ENCODE measurements at places on chromosomes 6 and 20.

DNA sequence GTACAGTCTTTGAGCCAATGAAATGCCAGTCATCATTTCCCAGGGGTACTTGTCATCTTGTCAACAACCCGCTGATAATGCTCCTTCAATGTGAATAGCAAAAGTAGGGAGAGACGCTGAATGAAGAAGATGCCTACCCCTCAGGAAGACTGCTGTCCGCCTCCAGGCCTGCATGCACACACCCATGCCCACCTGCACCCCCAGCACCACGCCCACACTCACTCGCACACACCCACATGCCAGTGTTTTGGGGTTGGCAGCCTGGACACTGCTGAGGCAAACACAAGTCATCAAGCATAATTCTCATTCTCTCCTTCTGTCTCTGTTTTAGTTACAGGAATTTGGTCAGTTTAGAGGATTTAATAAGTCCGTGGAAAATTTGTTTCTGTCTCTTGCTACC is 63.6 kb downstream of the SYTL3 start:
- no peak for DNase-seq

- DNase-seq = no peak
Measured at GRCh38 chr6:23021487-23021886, 452.1 kb downstream of the HDGFL1 start.

- no peak for DNase-seq
Measured at GRCh38 chr6:56803594-56803993, 151.3 kb upstream of the BEND6 start.

DNA sequence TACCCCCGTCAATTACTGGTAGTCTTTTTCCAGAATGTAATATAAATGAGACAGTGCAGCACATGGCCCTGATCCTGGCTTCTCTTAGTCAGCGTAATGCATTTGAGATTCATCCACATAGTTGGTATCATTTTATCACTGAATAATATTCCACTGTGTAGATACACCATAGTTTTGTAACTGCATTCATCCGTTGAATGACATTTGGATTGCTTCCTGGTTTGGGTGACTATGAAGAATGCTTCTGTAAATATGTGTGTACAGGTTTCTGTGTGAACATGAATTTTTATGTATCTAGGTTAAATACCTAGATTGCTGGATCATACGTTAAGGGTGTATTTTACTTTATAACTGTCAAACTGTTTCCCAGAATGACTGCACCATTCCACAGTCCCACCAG is 62.6 kb upstream of the STMND1 start:
- DNase-seq = no peak

DNA sequence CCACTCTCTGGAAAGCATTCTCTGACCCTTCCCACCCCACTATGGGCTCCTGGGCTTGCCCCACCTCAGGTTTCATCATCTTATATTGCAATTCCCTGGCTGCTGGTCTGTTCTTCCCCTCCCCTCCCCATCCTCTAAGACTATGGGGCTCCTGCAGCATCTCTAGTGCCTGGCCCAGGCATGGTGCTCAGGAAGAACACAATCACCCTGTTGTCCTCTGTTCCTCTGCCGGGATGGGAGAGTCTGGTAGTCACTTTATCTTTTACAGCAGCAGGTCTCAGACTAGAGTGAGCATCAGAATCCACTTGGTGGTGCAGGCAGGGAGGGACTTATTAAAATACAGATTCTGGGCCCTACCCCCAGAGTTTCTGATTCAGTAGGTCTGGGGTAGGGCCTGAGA is 5.0 kb upstream of the LPIN3 start:
- no peak for DNase-seq

DNA sequence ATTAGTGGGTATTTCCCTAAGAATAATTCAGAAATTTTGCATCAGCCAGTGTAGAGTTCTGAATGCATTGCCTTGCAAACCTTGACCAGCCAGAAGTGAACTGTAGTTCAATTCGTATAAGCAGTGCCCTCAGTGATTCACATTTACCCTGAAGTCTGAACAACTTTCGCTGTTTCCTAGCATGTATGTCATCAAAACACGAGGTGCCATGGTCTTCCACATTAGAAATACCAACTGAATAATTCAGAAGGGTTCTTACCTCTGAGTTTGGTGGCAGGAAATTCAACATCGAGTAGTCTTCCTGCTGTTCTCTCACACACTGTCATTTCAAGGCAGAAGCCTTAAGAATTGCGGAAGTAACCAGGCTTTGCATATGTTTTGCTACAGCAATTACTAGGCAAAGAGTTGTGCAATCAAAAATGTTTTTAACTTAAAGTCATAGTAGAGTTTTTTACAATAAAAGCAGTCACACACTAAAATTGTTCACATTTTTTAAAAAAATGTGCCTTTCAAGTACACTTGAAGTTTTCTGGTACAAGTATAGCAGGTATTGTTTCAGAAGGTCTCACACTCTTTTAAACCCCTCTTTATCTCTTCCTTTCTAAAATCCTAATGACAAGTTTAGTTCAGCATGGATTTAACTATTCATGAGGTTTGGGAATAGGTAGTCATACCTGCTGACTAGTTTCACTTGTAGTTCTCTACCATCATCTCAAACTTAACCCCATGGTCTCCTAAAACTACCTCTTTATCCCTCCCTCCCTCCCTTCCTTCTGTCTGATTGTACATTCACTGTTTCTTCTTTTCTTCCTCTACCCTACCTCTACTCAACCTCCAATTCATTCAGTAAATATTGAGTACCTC is 118.3 kb downstream of the STXBP5 start:
- peak; percentile 51 for DNase-seq

DNA sequence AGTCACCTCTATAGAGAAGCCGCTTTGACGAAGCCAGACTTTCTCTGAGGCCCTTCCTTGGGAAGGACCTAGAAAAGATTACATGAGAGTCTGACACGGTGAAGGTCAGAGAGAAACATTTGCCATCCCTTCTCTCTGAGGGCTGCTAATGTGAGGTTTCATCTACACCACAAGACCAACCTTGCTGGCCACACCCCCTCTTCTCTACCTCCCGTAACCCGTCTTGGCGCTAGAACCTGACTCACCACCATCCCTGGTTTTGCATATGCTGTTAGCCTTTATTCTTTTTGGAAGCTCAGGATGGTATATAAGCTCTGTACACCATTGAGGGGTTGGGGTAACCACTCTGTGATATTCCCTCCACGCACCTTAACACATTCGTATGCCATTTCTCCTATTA is 63.6 kb downstream of the FOXF2 start:
- no peak for DNase-seq

- no peak for DNase-seq
Measured at GRCh38 chr6:118559659-118560058, 11.6 kb downstream of the PLN start.

DNA sequence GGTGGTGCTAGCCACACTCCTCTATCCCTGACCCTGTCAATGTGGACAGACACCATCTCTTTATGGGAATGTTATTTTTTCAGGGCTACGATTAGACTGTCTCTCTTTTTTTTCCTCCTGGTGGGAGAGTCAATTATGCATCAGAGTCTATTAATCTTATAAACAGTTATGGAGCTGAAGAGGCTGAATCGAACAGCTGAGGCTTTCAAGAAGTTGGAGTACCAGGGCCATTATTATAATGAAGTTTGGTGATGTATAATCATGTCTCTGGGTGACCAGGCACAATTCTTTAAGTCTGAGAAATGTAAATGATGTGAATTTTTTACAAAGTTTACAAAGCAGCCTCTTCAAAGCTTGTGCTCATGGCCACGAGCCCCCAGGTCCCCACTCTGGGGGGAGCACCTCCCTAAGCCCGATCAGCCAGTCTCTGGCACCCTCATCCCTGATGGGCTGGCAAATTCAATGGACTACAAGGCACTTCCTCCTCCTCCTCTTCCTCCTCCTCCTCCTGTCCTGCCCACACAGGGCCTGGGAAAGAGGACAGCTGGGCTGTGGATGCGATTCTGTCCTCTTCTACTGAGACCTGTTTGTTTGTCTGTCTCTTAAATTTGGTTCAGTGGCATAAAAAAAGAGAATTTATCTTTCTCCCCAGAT is 43.9 kb upstream of the QKI start:
- DNase-seq = no peak

GRCh38 chr6:117558818-117559217 is 43.5 kb downstream of the GOPC start:
- no peak for DNase-seq

GRCh38 chr6:116983375-116983774 is 106.3 kb downstream of the RFX6 start:
- no peak for DNase-seq

DNA sequence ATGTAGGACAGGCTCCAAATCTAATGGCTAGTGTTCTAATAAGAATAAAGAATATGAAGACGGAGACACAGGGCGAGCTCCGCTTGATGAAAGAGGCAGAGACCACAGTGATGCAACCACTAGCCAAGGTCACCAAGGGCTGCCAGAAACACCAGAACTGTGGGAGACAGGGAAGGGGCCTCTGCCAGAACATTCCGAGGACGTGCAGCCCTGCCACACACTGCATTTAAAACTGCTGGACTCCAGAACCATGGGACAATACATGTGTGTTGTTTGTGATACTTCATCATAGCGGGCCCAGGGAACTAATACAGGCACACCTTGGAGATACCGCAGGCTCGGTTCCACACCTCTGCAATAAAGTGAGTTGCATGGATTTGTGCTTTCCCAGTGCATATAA is 2.9 kb upstream of the THBS2 start:
- no peak for DNase-seq

- DNase-seq = peak; percentile 50
Measured at GRCh38 chr20:43755390-43755789, 28.6 kb upstream of the GTSF1L start.

DNA sequence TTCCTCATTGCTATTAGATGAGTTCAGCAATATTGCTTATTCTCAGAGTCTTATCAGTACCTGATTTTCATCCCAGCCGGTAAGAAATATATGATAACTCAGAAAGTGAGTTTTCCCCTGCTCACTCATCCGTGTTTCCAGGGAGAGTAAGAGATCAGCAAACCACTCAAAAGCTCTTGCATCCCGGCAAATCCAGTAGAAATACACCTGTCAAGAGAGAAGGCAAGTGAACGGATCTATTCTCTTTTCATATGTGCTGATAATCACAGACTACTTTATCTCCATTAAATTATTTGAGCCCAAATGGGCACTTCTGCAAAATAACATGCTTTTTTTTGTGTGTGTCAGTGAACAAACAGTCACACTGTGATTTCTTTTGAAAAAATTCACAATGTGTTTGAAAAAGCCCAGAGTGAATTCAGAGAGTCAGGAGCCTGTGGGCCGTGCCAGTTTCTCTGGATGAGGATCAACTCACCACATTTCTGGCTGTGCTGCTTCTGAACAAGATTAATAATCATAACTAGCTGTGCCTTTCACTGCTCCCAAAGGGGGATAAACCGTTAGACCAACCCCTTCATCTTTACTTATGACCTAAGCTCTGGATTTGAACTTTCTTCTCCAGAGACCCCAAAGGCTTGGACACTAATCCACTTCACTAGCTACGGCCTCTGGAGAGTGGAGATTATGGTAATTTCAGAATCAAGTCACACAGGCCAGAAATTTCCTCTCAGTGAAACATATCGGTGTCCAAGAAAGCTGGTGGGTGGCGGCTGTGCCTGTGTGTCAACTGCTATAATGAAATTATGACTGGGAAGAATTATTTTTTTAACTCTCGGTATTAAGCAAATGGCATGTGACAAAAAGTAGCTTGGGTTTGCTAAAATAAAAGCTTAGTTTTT is 44.2 kb downstream of the NOX3 start:
- DNase-seq = no peak

- DNase-seq = no peak
Measured at GRCh38 chr6:170542031-170542719, 10.9 kb downstream of the PSMB1 start.

DNA sequence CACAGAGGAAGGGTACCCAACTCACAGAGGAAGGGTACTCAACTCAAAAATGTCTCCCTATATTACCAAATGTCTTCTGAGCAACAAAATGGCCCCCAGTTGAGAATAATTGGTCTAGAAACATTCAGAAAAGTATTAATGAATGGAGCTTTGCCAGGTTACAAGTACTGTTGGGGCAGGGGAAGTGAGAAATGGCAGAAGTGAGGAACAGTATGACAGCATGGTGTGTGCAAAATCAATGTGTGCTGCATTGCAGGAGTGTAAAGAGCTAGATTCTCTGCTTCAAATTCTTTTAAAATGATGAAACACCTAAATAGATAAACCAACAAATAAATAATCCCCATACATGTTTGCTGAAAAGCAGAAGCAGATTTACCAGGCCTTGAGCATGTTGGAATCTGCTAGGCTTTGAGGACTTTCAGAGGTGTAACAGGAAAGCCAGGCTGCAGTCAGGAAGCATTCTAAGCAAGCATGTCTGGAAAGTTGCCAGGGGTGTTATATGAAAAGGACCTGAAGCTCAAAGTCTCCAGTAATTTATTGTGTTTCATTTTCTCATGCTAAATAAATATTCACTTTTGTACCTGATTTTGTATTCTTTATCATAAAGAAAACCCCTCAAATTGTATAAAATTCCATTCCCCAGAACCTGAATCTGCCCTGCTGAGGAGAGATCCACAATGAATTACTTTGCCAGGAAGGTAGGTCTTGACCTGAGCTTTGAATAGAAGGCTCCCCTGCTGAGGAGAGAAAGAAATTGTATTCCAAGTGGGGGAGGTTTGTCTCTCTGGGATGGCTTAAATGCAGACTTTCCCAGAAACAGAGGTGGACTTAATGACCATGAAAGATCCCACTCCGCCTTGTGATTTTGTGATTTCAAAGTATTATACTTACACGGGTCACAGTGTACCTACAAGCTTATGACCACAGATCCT is 265.0 kb upstream of the MARCKS start:
- no peak for DNase-seq

- no peak for DNase-seq
Measured at GRCh38 chr6:167103041-167103891, 19.6 kb upstream of the CCR6 start.

DNA sequence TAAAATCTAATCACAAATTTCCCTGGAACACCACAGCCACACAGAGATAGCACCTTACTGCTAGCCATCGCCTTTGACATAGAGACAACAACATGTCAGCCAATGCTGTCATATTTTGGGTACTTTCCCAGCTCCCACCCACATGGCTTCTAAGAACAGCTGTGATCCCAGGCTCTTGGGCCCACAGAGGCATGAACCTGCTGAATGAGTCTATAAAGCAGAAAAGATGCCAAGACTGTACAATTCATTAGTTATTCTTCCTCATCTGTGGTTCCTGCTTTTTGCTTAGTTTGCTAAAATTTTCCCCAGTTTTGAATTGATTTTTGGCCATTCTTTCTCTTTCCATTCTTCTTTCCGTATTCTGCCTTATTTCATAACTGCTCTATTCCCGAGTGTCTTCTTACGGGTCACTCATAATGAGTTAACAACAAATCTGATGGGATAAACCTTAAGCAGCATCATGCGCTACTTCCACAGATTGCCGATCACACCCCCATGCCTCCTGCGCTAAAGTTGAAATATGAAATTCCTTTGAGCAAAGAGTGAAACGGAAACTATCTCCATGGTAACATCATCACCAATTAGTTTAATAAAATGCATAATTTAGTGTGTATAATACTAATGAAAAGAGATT is 327.3 kb upstream of the HSF2 start:
- no peak for DNase-seq

GRCh38 chr20:43914311-43915210 is at the start of gene TOX2:
TSS of gene TOX2 (plus strand) at chr20:43914852. CDS start at chr20:43914892, 40 bp downstream.
- DNase-seq = no peak

- no peak for DNase-seq
Measured at GRCh38 chr20:9660236-9660868, 146.0 kb downstream of the LAMP5 start.

All from AG09309 (cell line).